Activated naive CD4-positive, alpha-beta T cell treated with anti-CD3 and anti-CD28 coated beads for 36 hours (primary cell): ENCODE measurements at places on chromosomes 12 and 14. TPM values are rescaled to one million over a fixed set of nuclear protein-coding genes. Genes with fewer than 3 reads are reported as not detected.

- DNase-seq, result no peak
These were observed 141.0 kb upstream of the OVCH1 start for GRCh38 chr12:29638528-29638927.

Gene B4GALNT3
- 1.2 TPM for total RNA-seq

Gene GPR84
- total RNA-seq, result 1.2 TPM

Gene BHLHE41
- total RNA-seq, result not detected

GRCh38 chr14:95133282-95133681 is 24.0 kb downstream of the DICER1 start:
- DNase-seq, result no peak

DNA sequence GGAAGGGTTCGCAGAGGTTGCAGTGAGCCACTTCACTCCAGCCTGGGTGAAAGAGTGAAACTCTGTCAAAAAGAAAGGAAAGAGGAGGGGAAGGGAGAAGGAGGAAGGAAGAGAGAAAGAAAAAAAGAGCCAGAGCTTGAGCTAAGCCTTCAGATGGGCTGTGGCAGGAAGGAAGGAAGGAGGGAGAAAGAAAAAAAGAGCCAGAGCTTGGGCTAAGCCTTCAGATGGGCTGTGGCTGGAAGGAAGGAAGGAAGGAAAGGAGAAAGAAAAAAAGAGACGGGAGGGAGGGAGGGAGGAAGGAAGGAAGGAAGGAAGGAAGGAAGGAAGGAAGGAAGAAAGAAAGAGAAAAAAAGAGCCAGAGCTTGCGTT is 13.6 kb upstream of the ANKRD9 start:
- DNase-seq, result no peak
